ENCODE measurements at places on chromosomes 11 and 22.
A peak's percentile ranks its signal among the peaks of the same experiment; 100 is the strongest.

DNA sequence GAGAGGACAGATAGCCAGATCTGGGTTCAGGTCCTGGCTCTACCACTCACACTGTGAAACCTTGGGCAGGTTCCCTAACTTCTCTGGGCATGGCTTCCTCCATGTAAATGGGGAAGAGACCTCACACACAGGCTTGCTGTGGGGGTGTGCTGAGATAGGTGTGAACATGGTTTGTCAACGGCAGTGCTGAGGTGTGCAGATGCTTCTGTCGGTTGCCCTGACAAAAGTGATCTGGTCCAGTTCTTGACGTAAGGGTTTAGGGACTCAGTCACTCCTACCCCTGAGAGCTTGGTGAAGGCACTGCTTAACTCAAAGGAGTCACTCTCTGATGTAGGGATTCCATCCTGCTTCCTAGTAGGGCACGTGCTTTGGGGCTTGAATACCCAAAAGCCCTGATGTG lies 2.0 kb downstream of the C1QTNF4 start:
- no peak for DNase-seq

- DNase-seq: no peak
These were observed 58.6 kb downstream of the SYTL2 start for GRCh38 chr11:85752201-85752889.

GRCh38 chr11:11413776-11414175 lies 60.7 kb upstream of the CSNK2A3 start:
- no peak for DNase-seq

- no peak for DNase-seq
These were observed 33.9 kb upstream of the PANX2 start for GRCh38 chr22:50136581-50137015.

- DNase-seq: no peak
These were observed 12.3 kb upstream of the MS4A6E start for GRCh38 chr11:60314635-60315321.

GRCh38 chr22:23626286-23626975 lies 5.7 kb downstream of the DRICH1 start:
- DNase-seq: no peak

- no peak for DNase-seq
These were observed 15.9 kb downstream of the MCAT start for GRCh38 chr22:43127166-43127908.

- DNase-seq: no peak
These were observed 28.1 kb upstream of the LDHA start for GRCh38 chr11:18366286-18366685.

DNA sequence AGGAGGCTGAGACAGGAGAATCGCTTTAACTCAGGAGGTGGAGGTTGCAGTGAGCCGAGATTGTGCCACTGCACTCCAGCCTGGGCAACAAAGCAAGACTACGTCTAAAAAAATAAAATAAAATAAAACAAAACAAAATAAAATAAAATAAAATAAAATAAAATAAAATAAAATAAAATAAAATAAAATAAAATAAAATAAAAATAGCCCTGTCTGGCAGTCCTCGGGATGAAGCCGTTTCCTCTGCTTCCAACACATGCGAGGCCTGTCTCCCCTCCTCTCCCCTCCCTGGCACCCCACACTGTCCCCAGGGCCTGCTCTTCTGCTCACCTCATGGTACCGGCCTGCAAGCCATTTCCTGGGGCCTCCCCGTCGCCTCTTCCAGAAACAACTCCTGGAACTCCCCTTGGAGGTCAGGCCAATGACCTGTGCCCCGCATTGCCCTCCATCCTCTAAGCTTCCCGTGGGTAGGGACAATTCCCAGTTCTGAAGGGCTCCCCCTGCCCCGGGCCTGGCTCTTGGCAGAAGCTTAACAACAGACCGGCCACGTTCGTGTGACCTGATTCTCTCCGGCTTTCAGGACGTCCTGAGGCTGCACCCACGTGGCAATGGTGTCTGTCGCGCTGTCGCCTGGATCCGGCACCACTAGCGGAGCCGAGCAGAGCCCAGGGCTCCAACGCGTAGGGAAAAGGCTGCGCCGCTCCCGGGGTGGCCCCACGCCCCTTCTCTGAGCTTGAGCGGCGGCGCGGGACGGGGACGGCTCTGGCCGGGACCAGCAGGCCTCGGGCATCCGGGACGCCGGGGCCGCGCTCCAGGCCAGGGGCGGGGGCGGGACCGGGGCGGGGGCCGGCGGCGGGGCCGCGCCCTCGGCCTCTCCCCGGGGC lies 456 bp upstream of the PARVB start:
- no peak for DNase-seq

- DNase-seq: no peak
These were observed 14.6 kb downstream of the FAM118A start for GRCh38 chr22:45324311-45324711.

DNA sequence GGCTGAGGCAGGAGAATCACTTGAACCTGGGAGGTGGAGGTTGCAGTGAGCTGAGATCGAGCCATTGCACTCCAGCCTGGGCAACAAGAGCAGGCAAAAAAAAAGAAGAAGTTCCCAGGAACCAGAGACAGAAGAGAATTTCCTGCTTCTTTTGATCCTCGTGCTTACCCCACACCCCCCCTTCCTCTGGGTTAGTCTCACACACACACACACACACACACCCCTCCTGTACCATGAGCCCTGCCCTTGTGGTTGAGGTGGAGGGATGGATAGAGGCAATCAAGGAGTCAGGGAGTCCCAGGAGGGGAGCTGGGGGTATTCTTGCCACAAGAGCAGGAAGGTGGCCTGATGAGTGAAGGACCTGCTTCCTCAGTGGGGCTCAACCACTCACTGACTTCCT lies 4.1 kb upstream of the UBE2L6 start:
- DNase-seq: no peak

- DNase-seq: no peak
These were observed 175.3 kb upstream of the B3GAT1 start for GRCh38 chr11:134587345-134587744.

GRCh38 chr11:66311965-66312548 lies 4.8 kb downstream of the CD248 start:
- peak; percentile 97 for DNase-seq

DNA sequence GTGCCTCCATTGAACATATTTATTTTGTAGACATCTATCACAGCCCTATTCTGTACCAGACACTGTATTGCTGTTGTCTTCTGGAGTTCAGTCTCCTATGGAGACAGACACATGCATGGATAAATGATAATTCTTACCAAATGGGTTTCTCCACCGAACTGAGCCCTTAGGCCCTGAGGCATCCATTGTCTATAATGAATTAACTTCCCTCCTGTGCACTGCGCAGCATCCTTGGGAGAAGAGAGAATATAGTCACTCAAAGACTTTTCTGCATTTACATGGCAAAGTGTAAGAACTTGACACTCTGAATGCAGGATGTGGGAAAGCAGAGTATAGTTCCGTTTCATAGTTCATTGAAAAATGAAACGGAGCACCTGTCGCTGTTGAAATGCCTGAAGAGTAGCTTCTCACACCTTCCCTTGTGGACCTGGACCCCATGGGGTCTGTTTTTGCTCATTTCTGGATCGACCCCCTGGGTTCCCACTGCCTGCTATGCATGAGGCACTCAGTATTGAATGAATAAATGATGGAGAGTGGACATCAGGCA lies 6.2 kb downstream of the ZNRF3 start:
- no peak for DNase-seq

DNA sequence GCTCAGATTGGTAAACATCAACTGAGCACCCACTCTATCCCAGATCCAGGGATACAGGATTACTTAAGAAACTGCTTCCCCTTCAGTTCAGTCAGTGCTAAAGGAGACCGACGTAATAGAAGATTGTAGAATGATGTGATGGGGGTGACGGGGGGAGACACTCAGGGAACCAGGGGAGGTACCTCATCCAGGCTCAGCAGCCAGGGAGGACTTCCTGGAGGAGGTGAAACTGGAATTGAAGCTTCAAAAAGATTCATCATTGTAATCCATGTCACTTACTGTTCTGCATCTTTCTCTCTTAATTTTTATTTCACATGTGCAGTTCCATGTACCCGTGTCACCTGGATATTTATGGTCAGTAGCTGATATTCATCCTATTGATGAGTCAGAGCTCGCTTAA lies 19.1 kb upstream of the TEF start:
- DNase-seq: no peak

DNA sequence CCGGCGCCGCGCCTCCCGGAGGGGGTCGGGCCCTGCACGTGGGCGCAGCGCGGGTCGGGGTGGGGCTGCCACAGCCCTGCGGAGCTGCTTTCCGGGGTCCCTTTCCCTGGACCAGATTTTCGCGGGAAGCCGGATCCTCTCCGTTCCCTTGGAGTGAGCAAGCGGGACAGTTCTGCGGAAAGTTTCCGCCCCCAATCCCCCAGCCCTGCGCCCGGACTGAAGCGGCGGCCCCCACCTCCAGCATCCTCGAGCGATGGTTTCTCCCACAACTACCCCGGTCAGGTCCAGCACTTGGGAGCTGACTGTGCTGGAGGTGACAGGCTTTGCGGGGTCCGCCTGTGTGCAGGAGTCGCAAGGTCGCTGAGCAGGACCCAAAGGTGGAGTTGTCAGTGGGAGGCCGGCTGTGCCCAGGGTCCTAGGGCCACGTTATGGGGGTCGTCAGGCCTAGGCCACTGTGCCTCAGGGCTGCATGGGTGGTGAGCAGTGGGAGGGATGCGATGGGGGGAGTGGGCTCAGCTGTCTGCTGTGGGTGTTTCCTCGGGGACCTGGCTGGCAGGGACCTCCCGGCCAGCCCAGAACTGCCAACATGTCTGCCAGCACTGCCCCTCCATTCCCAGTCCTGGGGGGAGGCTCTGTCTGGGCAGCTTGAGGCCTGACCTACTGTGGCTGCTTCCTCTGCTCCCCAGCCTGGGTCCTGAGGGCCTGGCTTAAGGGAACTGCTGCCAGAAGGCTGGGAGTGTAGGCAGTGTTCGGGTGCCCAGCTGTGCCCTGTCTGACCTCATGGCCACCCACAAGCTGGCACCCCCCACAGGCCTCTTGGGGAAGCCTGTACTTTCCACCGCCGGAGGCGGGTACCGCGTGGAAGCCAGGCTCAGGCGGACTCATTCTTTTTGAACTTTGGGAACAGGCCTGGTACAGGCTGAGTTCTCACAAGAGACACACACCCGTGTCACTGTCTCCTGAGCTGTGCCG lies 726 bp downstream of the ST3GAL4 start:
- DNase-seq: no peak

DNA sequence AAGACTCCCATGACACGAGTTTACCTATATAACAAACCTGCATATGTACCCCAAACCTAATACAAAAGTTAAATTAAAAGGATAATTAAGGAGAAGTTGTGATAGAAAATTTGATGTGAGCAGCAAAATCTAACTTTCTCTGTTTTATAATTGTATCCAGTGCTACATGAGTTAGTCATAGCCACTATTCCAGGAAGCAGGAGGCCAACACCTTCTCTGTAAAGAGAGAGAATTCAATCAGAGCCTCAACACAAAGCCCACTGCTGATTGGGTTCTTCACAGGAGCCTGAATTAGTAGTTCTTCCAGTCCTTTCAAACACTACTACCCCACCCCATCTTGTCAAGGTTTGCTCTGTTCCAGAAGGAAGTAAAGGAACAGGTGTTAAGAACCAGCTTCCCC lies 84.2 kb downstream of the BLID start:
- DNase-seq: no peak

DNA sequence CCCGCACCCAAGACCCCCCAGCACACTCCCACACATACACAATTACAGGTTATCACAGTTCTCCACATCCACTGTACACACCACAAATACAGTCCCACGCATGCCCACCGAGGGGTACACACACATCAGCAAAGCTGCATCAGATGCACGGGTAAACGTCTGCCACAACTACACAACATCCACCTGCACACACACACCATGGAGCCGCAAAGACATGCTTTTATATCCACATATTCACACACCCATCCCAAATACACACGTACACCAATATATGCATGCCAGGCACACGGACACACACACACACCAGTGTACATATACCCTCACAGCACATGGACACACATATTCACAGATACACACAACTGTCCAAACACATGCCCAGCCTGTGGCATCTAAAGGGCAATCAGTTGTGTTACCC lies 5.4 kb upstream of the KCNJ4 start:
- no peak for DNase-seq

DNA sequence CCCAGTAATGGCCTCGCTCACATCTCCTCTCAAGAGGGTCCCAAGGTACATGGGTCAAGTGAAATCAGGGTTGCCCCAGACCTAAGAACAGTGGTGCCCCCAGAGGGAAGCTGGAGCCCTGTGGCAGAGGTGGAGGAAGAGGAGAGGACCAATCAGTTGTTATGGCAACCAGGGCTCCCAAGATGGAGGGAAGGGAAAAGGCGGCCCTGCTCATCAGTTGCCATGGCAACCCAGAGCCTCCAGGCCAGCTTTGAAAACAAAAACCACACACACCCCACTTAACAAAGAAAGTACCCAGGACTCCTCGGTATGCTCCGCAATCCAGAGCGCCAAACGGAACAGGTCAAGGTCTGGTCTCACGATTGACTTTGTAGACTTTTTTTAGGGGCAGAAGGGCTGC lies 53.5 kb upstream of the SLC35C1 start:
- no peak for DNase-seq

DNA sequence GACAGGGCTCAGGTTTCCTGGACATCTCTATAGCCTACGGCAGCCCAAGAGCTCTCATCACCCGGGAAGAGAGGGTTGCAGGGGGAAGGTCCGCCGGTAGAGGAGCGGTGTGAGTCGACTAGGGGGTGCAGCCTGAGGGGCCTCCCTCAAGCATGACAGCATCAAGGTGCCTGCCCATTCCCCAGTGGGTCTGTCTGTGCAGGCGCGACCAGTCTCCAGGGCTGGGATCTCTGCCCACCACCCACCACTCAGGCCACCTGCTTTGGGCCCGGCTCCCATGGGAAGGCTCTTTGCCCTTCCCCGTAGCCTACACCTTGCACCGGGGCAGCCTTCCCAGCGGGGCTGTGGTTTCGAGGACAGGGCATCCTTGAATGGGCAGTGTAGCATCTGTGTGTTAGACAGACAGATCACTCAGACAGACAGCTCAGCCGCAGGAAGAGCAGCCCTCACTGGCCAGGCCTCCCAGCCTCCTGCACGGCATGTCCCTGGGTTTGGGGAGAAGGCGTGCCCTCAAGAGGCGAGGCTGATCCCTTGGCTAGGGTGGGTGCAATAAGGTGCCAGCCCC lies 29.2 kb downstream of the CERK start:
- no peak for DNase-seq

- peak; percentile 58 for DNase-seq
These were observed 25.6 kb downstream of the YWHAH start for GRCh38 chr22:31969789-31970489.

- DNase-seq: no peak
These were observed 34.1 kb upstream of the CD81 start for GRCh38 chr11:2342981-2343380.

DNA sequence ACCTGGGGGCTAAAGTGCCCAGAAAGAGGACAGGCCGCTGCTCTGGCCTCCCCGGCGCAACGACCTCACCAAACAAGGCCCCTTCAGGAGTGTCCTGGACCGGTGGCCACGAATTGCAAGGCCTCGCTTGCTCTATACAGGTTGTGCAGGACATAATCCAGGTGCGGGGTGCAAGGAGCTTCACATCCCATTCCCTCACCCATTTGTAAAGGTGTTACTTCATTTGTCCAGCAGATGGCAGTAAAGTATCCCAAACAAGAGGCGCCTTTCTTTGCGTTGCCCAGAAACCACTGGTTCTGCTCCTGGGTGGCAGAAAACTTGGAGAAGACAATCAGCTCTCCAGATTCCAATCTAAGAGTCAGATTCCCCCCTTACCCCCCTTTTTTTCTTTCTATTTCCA lies 35.9 kb upstream of the PRDM11 start:
- DNase-seq: no peak

Measured in effector memory CD4-positive, alpha-beta T cell (primary cell).